ENCODE measurements at places on chromosomes 1 and 21. TPM values are rescaled to one million over a fixed set of nuclear protein-coding genes. Genes with fewer than 3 reads are reported as not detected.

Gene OR2AK2
- not detected for total RNA-seq

- DNase-seq = no peak
Measured at GRCh38 chr1:190754666-190755065, 277.0 kb upstream of the BRINP3 start.

Gene F13B
- total RNA-seq = 143 TPM

- DNase-seq = no peak
Measured at GRCh38 chr1:192983349-192983980, 75.7 kb downstream of the UCHL5 start.

Gene RIMS3
- total RNA-seq = 0.37 TPM

DNA sequence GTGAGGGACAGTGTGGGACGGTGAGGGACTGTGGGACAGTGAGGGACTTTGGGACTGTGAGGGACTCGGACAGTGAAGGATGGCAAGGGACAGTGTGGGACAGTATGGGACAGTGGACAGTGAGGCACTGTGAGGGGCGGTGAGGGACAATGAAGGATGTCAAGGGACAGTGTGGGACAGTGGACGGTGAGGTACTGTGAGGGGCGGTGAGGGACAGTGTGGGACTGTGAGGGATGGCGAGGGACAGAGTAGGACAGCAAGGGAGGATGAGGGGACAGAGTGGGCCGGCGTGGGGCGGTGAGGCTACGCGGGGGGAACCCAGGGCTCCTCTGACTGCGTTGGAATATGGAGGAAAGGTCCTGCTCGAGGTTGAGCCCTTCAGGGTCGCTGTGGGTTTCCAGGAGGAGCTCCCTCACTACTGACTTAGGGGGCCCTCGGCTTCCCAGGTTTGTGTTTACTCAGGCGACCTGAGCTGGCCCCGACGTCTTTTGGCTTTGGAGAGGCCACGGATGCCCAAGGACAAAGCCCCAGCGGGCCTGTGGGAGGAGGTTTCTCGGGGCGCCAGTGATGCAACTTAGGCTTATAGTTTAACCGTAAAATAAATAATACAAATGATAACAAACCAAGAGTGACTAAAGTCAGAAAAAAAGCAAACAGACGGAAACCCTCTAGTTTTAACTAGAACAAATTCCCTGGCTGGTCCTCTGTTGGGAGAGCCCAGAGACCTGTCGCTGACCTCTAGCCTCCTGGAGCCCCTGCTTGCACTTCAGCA, 1.1 kb upstream of the ERRFI1 start:
- DNase-seq = peak; percentile 93

DNA sequence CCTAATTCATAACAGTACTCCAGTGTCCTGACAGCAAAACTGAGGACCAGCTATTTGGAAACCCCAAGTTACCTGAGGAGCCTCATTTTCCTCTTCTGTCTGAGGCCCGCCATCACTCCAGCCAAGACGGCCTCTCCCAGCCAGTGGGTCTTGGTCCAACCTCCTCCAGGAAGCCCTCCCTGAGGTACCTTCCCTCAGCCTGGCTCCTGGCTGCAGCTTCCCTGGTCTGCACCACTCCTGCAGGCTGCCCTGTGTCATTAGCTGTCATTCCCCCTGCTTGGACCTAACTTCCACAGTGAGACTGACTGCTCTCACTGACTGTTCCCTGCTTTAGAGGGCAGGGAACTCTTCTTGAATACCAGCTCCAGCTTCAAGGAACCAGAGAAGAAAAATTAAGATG, 33.0 kb downstream of the BCAR3 start:
- DNase-seq = no peak

Gene CENPF
- total RNA-seq = 1.8 TPM

GRCh38 chr1:67916140-67916886, 83.0 kb upstream of the GNG12 start:
- no peak for DNase-seq

DNA sequence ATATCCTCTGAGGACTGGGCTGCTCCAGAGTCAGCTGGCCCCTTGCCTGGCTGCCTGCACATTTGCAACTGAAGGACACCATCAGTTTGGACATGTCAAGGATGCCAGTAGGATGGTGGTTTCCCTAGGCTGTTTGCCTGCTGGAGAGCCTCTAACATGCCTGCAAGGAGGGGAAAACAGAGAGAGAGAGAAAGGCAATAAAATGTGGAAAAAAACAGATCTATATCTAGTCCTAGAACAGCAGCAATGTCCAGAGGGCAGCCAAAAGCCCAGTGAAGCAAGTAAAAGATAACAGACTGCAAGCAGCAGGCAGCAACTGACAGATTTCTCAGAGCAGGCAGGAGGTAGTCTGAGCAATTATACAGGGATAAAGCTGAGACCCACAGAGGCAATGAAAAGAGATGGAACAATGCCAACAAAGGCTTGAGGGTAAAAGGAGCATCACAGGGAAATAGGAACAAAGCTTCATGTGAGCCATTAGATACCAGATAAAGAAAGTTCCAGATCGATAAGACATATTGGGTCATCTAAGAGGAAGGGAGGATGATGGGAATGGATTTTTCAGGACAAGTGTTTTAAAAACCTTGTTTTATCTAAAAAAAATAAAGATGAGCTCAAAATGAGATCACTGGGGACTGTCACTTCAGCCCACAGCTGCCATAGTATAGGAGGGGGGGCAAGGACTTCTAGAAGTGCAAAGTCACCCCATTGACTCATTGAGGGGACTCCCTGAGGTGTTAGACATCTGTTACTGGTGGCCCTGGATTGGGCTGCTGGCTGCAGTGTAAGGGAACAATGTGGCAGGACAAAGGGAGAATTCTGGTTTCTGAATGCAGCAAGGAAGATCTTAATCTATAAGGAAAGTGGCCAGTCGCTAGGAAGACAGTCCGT, 38.6 kb upstream of the GADD45A start:
- DNase-seq = peak; percentile 23

DNA sequence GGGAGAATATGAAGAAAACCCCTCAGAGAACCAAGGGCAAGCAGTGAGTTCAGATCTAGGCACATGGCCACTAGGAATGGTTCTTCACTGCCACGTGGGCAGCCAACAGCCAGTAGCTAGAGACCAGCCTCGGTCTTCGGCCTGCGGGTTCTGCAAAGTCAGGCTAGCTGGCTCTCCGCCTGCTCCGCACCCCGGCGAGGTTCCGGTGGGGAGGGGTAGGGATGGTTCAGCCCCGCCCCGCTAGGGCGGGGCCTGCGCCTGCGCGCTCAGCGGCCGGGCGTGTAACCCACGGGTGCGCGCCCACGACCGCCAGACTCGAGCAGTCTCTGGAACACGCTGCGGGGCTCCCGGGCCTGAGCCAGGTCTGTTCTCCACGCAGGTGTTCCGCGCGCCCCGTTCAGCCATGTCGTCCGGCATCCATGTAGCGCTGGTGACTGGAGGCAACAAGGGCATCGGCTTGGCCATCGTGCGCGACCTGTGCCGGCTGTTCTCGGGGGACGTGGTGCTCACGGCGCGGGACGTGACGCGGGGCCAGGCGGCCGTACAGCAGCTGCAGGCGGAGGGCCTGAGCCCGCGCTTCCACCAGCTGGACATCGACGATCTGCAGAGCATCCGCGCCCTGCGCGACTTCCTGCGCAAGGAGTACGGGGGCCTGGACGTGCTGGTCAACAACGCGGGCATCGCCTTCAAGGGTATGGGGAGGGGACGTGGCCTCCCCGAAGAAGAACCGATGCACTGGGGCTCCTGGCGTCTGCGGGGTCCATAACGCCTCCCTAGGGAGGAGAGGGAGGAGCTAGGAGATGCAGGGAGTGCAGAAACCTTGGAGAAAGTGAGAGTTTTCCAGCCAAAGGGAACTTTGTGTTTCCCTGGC, at the start of gene CBR1:
Gene CBR1 (plus strand): TSS at position 312 of the 871 bp plus-strand sequence. CDS start 92 bp downstream, at position 404.
- DNase-seq = peak; percentile 99

DNA sequence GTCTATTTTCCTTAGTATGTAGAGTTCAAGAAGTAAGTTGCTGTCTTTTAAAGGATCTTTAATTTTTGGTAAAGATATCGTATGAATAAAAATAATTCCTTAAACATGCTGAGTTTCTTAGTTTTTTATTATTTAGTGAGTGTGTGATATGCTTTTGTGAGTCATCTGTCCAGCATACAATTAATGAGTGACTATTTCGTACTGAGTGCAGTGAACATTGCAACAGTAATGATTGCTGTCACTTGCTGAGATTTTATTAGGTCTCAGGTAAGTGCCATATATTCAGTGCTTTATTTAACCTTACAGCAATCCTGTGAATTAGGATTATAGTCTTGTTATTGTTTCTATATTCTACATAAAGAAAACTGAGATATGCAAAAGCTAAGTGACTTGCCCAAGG, 22.6 kb downstream of the MIGA1 start:
- DNase-seq = no peak

- DNase-seq = no peak
Measured at GRCh38 chr21:43686811-43687565, 27.6 kb downstream of the RRP1B start.

Gene MYBPHL
- not detected for total RNA-seq

DNA sequence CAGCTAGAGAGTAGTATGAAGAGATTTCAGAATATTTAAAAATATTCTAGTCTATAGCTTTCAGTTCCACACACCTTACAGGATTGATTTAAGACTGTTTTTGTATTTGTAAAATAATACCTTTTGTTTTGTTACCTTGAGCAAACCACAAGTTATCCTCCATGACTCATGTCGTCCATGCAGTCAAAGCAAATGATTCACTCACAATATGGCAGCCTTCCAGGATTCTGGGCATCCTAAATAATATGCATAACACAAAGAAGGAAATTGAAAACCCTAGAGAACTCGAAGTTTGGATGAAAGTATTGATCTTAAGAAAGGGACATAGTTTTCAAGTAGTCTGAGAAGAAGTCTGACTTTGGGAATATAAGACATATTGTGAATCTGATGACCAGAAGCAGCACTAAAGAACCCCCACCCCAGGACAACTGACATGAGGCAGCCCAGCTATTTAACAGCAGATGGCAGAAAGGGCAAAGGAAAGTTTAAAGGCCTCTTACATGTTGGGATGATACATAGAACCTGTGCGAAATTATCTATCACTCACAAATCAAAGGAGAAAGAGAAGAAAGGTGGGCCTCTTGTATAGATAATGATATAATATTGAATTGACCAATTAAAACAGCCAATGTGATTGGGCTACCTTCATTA, 857.9 kb downstream of the BRINP3 start:
- no peak for DNase-seq

- no peak for DNase-seq
Measured at GRCh38 chr1:183226361-183226760, 40.3 kb downstream of the LAMC2 start.

DNA sequence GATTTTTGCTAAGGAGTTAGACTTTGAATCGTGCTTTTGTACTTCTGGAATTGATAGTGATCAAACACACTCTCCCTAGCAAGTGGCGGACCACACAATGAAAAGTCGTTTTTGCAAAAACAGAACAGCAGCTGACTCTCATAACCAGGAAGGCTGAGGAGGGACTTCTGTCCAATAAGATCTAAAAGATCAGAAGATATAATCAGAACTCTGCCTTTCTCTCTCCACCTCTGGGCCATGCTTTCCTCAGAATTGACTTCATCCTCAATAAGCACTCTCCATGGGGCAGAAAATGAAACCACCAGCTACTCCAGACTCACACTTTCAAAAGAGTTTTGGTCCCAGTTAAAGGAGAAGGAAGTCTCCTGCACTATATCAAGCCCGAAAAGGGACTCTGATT, 55.3 kb upstream of the SAMD13 start:
- no peak for DNase-seq

DNA sequence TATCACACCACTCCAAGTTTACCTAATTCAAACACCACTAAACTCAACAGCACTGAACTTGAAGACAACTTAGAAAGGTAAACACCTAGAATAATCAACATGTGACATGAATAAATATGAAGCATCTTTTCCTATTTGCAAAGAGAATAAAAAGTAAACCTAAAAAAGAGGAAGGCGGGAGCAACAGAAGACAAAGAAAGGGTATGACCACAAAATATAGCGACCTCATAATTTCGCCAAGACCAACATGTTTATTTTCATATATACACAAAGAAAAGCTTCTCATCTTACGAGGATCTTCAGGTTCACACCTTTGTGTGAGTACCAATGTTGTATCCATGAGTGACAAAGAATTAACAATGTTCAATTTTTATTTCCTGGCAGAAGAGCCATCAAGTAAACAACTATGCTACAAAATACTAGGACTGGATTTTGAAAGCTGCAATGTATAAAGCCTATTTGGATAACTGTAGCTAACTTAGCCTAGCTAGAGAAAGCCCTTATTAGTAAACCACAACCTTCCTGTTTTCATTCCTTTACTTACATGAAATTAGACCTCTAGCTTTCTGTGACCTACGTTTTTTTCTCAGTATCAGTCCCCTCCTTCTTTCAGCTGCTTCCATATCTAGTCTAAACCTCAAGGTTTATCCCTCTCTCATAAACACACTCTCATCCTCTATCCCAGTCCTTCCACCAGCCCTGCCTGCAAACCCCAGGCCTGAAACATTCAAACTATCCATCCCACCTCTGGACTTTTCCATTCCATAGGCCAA, 21.3 kb upstream of the PHTF1 start:
- no peak for DNase-seq

GRCh38 chr1:12450756-12451559, 167.1 kb downstream of the DHRS3 start:
- no peak for DNase-seq

DNA sequence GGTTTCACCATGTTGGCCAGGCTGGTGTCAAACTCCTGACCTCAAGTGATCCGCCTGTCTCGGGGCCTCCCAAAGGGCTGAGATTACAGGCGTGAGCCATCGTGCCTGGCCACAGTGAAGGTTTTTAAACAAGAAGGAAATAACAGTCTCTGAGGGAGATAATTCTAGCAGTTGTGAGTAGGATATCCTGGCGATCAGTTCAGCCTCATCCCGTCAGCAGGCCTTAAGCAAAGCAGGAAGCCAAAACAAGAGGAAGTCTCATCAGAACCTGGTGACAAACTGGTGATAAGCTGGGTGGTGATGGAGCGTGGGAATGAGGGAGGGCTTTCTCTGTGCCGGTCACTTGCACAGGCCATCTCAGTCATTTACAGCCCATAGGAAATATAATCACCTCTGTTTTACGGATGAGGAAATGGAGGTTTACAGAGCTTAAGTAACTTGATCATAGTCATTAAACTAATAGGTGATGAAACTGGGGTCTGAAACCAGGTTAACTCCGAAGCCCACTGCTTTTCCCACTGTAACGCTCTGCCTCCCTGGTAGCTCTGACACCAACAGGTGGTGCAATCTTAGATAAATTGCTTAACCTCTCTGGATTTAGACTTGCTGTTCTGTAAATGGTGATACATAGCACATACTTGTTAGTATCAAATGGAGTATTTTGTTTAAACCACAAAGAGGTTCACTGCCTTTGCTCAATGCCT, 40.8 kb upstream of the A3GALT2 start:
- DNase-seq = no peak

Gene RHBDL2
- not detected for total RNA-seq

GRCh38 chr1:55233145-55233777, 18.1 kb upstream of the USP24 start:
- no peak for DNase-seq

Gene WNT2B
- total RNA-seq = 0.68 TPM
